Vagina (tissue), 2 donors: ENCODE measurements at places on chromosomes 13 and 19.

DNA sequence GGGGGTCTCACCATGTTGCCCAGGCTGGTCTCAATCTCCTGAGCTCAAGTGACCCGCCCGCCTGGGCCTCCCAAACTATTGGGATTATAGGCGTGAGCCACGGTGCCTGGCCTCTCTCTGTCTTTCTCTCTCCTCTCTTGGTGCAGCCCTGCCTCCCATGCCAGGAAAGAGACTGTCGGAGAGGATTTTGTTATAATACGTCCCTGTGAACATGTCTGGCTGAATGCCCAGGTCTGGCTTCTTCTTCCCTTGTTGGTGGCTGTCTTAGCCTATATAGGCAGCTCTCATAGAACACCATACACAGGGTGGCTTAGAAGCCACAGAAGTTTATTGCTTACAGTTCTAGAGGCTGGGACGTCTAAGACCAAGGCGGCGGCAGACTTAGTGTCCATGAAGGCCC is 46.4 kb downstream of the PEX11G start:
- DNase-seq, result no peak

DNA sequence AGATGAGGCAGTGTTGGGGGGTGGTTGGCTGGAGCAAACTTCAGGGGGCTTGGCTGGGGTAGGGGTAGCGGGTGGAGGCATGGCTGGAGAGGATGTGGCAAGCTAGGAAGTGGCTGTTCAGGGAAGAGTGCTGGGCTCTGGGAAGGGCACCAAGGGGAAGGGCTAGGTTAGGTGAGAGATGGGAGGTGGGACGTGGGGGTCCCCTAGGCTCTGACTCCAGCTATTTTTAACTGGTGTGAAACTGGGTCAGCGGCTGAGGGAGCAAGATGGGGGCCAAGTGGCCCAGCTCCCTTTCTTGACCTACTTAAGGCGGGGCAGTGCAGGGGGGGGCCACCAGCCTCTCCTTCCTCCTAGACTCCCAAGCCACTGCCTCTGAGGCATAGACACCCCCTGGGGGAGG is 7.3 kb downstream of the KCNC3 start:
- no peak for DNase-seq

DNA sequence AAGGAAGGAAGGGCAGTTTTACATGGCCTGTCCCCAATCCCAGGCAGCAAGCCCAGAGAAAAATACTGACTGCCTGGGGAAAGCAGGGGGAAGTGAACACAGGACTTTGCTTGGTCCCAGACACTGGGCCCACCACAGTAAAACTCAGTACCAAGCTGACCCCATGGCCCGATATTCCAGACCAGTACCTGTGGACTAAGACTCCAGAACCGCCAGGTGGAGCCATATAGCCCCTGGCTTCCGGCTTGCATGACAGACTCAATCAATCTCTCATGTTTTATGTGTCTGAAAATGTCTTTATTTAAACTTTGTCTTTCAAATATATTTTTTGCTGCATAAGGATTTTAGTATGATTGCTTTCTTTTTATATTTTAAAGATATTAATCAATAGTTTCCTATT is 767.9 kb upstream of the SLITRK6 start:
- DNase-seq, result no peak

GRCh38 chr13:104411141-104411765 is 1345.0 kb upstream of the SLC10A2 start:
- DNase-seq, result no peak

DNA sequence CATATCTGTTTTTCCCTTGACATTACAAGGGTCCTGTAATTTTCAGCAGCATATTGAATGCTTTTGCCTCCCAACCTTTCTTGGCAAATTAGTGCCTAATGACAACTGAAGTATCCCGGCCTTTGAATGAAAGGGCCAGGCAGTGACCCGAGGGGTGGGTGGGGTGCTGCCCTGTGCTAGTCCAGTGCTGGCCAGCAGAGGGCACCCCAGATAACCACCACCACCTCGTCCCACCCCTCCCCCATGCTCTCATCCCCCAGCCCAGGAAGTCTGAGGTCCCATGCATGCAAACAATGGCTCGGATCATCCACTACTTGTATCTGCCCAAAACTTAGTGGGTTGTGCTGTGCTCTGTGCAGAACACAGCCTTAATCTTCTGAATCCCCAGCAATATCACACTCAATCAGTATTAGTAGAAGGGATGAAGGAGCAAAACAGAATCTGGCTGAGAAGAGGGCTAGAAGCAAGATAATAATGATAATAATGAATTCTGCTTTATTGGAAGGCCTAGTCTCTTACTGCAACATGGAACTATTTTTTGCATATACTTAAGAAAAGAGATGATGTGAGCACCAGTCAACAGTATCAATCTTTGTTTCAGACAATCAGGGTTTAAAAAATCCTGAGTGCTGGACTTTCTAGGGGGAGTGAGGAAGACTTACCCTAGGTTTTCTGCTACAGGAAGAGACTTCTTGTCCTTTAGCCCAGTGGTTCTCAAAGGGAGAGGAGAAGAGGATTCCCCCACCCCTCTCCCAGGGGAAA is 3.8 kb downstream of the ATP12A start:
- no peak for DNase-seq

DNA sequence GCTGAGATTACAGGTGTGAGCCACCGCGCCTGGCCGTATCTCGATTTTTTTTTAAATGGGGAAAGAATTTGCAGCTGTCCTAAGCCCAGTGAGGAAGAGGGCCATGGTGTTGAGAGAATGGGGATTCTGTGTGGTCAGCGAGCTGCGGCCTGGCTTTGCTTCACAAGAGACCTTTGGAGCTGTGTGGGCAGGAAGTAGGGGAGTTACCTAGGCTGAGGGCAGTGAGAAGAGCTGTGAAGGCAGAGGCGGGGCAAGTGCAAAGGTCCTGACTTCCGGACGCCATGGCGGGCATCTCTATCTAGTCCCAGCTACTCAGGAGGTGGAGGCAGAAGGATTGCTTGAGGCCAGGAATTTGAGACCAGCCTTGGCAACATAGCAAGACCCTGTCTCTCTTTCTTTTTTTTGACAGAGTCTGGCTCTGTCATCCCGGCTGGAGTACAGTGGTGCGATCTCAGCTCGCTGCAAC is 4.9 kb downstream of the AP2A1 start:
- no peak for DNase-seq

- DNase-seq, result no peak
These were observed 34.6 kb upstream of the SLC46A3 start for GRCh38 chr13:28753208-28753892.

GRCh38 chr13:28744091-28744536 is 25.3 kb upstream of the SLC46A3 start:
- no peak for DNase-seq

GRCh38 chr19:11306337-11306736 is 10.4 kb downstream of the TSPAN16 start:
- no peak for DNase-seq

- DNase-seq, result no peak
These were observed 285.8 kb upstream of the PCDH9 start for GRCh38 chr13:67515895-67516294.
